H4 (cell line): ENCODE measurements at places on chromosomes 2 and 18. TPM values are rescaled to one million over a fixed set of nuclear protein-coding genes. Genes with fewer than 3 reads are reported as not detected.

Gene FTCDNL1
- total RNA-seq = 2.3 and 5.9 TPM in 2 replicates

Gene B3GNT7
- 0.06 TPM in 1 of 2 replicates, not detected in the other for total RNA-seq

Gene STPG4
- total RNA-seq = not detected in 2 replicates

Gene LIMS1
- 31.6 and 50.6 TPM in 2 replicates for total RNA-seq

Gene ARHGEF33
- total RNA-seq = not detected in 2 replicates

Gene GTF2A1L
- 0.60 TPM in 1 of 2 replicates, not detected in the other for total RNA-seq

Gene ARHGAP15
- 0.15 TPM in 1 of 2 replicates, not detected in the other for total RNA-seq

Gene ZAP70
- total RNA-seq = not detected in 2 replicates

Gene XIRP2
- total RNA-seq = not detected in 2 replicates

Gene YWHAQ
- total RNA-seq = 279 and 391 TPM in 2 replicates

Gene SLC35F5
- total RNA-seq = 41.7 and 56.8 TPM in 2 replicates

- DNase-seq = no peak
Observed at GRCh38 chr2:230893841-230894781, 29.4 kb downstream of the ITM2C start.

DNA sequence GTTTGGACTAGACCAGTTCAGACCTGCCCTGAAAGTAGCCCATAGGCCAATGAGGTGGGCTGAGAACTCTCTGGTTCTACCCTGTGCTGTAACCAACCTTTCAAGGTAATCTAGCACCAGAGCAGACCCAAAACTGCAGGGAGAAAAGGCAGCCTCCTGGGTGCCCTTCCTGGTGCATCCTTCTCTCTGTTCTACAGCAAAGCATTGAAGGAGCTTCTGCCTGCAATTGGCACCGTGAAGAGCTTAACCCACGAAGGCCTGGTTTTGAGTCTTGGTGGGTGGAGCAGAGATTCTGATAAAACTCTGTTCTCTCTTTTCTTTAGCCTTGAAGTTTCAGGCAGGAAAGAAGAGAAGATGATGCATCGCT is 55.5 kb downstream of the LIPG start:
- DNase-seq = no peak

- DNase-seq = no peak
Observed at GRCh38 chr18:65239787-65240186, 511.0 kb upstream of the CDH7 start.

DNA sequence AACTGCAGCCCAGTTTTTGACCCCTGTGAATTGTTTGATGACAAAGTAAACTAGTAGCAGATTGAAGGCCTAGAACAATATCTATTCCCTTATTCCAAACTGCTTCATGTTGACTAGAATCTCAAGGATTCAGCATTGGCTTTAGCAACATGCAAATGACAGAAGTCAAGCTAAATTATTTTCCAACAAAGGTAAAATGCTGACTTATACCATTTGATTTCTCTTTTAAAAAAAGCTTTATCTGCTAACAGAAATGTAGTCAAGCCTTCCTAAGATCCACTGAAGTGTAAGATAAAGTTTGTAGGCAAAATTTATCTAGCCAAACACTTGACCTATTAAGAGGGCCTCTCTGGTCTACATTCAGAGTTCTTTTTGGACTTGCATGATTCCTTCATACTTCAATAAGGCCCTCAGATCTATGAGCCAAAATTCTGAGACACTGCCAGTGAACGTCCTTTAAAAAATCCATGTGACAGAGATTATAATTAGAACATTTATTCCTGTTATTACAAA is 9.5 kb upstream of the CYBRD1 start:
- DNase-seq = no peak

DNA sequence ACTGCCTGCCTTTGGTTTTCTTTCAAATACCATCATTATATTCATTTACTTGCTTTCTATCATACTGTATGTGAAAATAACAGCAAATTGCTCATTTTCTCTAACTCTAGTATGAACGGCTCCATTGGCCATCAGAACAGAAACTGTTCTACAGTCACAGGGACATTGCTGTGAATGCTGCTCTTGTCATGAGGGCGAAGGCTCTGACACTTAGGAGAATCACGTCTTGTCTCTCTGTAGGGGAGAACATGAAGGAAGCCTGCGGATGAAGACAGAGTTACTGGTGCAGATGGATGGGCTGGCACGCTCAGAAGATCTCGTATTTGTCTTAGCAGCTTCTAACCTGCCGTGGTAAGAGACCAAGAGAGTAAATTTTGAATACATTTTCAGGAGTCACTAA is 41.7 kb upstream of the ELOA2 start:
- no peak for DNase-seq

- no peak for DNase-seq
Observed at GRCh38 chr18:47582093-47582492, 330.6 kb upstream of the SKOR2 start.

GRCh38 chr2:224208007-224208406 is 168.9 kb upstream of the SERPINE2 start:
- DNase-seq = no peak

DNA sequence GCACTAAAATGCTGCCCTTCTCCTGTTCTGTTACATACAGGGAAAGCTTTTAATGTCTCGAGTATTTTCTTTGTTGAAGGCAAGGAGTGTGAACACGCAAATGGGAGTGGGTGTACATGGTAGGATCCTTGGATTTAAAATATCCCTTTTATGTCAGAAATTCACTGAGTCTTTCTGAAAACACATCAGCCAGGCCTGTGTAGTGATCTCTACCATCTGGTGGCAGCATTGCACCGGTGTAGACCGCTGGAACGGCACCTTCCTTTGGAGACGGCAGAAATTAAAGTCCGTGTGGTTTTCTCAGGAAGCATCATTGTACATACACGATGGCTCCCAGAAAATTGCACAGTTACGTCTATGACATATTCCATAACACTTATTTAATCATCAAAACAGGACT is 515.8 kb downstream of the GALR1 start:
- peak; percentile 68 for DNase-seq

- DNase-seq = peak; percentile 57
Observed at GRCh38 chr18:61308795-61309393, 24.3 kb upstream of the CDH20 start.

GRCh38 chr18:63290821-63291200 is 28.8 kb downstream of the BCL2 start:
- no peak for DNase-seq

GRCh38 chr2:232104076-232104646 is 142.6 kb downstream of the DIS3L2 start:
- DNase-seq = no peak

- DNase-seq = no peak
Observed at GRCh38 chr2:128396946-128397345, 78.3 kb upstream of the HS6ST1 start.

GRCh38 chr2:196849895-196850294 is 40.7 kb upstream of the C2orf66 start:
- peak; percentile 32 for DNase-seq

GRCh38 chr2:238060096-238060541 is 682 bp upstream of the SCLY start:
- no peak for DNase-seq

DNA sequence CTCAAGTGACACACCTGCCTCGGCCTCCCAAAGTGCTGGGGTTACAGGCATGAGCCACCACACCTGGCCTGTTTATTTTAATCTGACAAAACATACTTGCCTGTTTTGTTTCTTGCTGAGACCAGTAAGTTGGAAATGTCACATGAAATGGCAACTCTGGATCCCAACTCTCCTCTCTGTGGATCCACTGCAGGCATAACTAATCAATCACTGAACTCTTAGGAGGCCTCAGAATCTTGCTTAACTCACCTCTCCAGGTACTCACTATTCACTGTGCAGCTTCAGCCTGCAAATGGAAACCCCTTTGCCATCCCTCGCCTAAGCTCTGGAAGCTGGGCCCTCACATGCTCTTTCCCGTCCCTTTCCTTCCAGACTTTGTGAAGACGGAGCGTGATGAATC is 56.4 kb upstream of the ATG16L1 start:
- DNase-seq = no peak

- DNase-seq = no peak
Observed at GRCh38 chr2:190707726-190708125, 58.8 kb downstream of the NAB1 start.

GRCh38 chr2:223093436-223094241 is 41.6 kb downstream of the KCNE4 start:
- peak; percentile 88 for DNase-seq

DNA sequence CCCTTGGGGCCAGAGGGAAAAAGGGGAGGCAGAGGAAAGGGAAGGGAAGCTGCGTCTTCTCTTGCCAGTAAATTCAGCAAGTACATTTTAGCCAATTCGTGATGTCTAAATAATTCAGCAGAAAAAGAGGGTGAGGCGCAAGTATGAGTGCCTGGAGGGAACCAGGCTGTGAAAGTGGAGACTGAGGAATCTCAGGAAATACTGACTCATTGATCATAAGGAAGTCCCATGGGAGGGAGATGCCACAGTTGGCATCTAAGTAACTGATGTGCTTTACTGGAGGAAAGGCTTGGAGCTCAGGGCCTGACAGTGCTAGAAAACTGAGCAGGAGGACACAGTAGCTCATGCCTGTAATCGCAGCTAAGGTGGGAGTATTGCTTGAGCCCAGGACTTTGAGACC is 31.1 kb downstream of the KIF5C start:
- no peak for DNase-seq

GRCh38 chr2:136384531-136385303 is 266.8 kb upstream of the CXCR4 start:
- DNase-seq = peak; percentile 51

DNA sequence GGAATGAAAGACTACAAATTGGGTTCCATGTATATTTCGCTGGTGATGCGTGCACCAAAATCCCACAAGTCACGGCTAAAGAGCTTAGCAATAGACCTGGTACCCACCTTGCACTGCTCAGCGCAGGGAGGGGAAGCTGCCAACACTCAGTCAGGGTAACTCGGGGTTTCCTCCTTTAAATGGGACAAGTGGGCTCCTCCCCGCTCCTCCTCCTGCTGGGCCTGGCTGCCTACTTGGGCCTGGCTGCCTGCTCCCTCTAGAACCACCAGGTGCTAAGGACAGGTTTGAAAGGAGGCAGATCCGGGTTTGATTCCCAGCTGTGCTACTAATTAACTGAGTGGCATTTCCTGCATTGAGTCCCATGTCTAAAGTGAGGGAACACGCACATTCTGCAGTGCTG is 23.4 kb downstream of the MYO7B start:
- no peak for DNase-seq

DNA sequence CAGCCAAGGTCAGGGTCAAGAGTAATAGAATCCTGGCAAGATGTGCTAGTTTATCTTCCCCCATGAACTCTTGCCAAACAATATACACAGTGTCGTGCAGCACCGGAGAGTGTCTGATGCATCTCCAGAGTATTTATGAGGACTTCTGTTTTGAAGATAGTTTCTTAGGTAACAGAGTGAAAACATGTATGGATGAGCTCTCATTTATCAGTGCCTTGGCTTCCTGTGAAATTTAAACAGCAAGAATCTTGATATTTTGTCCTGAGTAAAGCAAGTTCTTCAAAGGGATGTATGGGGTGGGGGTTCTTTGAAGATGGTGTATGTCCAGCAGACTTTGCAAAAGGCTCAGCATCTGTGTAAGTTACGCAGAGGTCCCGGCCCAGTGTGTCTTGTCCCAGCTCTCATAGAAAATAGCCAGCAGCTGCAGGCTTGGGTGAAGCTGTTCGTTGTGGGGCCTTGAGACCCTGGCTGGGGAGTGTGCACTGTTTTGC is 361.0 kb upstream of the NT5C1B start:
- no peak for DNase-seq

DNA sequence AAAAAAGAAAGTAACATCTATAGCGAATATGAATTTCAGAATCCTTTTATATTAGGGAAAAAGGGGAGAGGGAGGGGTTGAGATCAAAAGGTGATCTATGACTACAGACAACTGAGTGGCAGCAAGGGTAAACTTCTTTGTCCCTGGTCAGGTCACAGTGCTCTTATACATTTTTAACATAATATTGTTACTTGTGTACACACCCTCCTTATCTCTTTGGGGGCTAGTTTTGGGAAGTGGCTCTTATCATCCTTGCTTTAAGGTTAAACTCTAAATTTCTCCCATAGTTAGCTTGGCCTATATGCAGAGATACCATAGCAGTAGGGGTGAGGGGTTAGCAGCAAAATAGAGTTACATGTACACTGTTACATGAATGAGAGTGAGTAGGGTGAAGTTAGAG is 31.6 kb upstream of the ATG16L1 start:
- DNase-seq = no peak

DNA sequence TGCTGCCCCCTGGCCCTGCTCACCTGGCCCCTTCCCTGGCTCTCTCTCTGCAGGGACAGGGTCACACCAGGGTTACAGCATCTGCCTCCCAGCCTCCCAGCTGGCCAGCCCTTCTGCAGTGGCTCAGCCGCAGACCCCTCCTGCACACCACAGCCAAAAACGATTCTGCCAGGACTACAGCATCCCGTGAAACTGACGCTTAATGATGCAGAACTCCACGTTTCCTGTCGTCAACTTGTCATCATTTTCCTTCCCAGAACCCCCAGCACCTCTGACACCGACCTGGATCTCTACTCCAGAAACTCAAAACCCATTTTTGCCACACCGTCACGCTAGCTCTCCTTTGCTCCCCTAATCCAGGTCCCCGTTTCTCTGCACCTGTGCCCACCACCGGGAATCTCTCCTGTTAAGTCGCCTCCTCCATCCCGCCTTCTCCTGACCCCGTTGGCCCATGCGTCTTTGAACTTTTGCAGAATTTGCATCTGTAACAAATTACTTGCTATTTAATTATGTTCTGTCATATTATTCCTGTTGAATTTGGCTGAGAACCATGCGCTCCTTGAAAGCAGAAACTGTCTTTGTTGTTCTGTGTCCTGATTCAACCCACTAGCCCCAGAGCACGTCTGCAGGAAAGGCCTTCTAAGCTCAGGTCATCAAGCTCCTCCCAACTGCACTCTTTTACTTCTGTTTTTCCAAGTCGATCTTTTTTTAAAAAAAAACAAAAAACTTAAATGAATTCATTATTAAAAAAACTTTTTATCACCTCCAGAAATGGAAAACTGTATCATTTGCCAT is 173.2 kb upstream of the COPS8 start:
- no peak for DNase-seq

- no peak for DNase-seq
Observed at GRCh38 chr2:195572895-195573683, 83.9 kb upstream of the SLC39A10 start.

DNA sequence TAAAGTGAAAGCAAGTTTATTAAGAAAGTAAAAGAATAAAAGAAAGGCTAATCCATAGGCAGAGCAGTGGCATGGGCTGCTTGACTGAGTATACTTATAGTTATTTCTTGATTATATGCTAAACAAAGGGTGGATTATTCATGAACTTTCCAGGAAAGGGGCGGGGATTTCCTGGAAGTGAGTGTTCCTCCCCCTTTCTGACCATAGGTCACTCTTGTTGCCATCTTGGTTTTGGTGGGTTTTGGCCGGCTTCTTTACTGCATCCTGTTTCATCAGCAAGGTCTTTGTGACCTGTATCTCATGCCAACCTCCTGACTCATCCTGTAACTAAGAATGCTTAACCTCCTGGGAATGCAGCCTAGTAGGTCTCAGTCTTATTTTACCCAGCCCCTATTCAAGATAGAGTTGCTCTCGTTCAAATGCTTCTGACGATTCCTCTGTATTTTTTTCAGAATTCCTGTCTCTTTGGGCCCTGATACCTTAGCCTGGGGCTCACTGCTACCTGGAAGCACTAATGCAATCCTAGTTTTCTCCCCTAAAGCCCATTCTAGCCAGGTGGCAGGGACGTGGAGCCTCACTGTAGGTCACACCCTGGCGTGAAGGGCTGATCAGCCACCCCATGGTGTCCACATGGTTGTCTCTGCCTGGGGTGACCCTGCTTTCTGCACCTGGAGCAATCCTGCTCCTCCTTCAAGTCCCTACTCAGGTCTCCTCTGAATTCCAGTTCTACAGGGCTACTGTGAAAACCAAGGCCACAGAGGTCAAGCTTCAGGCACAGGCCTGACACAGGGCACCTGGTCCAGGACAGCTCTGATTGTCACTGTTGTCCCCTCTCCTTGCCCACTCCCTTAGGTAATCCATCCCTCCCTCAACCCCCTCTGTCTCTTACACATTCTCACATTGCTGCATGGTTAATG is 6.0 kb upstream of the SLC35F6 start:
- peak; percentile 94 for DNase-seq
